ENCODE measurements at places on chromosomes 13 and 19.
A peak's percentile ranks its signal among the peaks of the same experiment; 100 is the strongest.

- DNase-seq: no peak
Observed at GRCh38 chr13:27583645-27584044, 36.7 kb downstream of the LNX2 start.

DNA sequence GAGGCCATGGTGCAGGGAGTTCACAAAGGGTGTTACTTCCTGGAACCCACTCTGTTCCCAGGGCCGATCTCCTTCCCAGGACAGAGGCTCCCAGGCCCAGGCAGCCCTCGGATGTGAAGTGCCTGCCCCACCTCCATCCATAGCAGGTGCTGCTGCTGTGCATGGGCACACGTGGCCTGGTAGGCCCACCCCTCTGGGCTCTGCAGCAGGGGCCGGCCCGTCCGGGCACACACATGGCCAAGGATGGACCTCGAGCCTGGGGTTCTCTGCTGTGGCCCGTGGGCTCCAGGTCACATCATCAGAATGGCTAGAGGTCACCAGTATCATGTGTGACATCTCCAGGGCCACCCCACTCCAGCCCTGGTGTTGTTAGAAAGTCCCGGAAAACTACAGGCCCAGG lies 71.8 kb downstream of the GADD45B start:
- no peak for DNase-seq

DNA sequence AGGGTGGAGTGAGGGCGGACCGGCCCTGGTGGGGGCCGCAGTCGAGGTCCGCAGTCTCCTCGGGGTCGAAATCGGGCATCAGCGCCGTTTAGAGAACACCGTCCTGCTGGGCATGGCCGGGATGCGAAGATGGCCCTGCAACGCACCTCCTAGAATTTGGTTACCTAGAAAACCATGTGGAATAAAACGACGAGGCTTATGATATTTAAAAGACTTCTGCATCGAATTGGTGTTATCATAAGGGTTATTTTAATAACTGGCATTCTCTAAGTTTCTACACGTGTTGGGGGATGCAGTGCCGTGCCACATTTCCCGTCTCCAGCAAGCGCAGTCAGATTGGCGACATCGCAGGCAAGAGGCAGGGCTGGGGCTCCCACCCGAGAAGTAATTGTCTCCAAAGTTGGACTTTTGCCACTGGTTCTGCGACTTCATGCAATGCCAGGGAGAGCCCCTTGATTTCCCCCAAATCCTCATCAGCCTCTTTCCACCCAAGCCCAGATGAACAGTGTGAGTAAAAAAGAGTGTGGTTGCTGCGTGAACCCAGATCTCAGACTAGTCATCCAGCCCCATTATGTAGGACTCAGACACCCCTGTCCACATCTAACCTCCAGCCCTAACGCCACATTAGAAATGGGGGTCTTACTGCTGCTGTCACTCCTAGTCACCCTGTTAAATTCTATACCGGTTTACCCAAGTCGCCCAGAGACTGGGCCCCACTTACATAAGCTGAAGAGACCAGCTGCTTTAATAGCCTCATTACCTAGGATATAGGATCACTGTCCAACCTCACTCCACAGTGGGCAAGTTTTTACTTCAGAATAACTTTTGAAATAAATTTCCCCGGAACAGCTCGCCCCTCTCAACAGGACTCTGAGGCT lies 571 bp upstream of the DHRS12 start:
- DNase-seq: no peak

DNA sequence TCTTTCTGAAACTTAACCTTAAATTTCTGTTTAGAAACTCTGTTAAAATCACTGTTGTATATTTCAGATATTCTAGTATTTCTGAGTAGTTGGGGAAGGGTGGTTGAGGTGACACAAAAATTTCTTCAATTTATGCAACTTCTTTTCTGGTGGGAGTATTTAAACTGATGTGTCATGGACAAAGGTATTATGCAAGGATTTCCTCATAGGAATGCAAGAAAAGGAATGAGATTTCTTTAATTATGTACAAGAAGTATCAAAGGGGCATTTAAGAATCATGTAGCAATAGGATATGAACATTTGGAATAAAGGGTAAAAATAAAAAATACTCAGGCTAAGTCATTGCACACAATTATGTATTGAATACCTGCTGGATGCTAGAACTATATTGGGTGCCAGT lies 575.8 kb upstream of the KLF12 start:
- DNase-seq: no peak

- DNase-seq: no peak
Observed at GRCh38 chr13:40472427-40473220, 193.8 kb downstream of the FOXO1 start.

DNA sequence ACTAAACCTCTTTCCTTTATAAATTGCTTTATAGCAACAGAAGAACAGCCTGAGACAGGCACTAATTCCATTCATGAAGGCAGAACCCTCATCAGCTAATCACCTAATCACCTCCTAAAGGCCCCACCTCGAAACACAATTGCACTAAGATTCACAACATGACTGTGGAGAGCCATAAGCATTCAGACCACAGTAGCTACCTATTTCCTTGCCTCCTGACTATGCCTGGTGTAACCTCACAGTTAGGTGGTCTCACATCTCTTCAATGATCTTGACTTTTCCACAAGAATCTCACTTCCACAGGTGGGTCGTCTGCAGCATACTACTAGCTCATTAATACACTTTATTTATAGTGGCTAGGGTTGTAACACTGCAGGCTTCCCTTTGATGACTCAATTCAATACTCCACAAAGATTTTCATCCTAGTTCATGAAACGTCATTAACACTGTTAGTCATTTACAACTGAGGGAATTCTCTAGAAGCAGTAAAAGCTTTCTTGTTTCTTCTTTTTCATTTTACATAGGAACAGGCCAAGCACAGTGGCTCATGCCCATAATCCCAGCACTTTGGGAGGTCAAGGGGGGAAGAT lies 27.1 kb downstream of the STK24 start:
- no peak for DNase-seq

DNA sequence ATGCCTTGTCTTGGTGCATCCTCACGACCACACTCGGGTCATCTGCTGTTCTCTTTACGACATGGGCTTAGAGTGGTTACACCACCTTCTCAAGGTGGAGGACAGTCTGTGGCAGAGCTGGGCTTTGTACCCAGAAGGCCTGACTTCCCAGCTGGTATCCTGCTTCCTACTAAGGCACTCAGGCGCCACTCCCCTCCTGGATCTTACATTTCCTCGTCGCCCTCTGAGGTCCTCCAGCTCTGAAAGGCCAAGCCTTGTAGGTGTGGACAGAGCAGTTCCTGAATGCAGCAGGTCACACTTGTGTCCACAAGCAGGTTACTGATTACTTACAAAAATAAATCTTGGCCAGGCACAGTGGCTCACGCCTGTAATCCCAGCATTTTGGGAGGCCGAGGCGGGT lies 11.9 kb downstream of the SYCE2 start:
- no peak for DNase-seq

GRCh38 chr13:19726611-19727010 lies 56.1 kb downstream of the PSPC1 start:
- DNase-seq: no peak

DNA sequence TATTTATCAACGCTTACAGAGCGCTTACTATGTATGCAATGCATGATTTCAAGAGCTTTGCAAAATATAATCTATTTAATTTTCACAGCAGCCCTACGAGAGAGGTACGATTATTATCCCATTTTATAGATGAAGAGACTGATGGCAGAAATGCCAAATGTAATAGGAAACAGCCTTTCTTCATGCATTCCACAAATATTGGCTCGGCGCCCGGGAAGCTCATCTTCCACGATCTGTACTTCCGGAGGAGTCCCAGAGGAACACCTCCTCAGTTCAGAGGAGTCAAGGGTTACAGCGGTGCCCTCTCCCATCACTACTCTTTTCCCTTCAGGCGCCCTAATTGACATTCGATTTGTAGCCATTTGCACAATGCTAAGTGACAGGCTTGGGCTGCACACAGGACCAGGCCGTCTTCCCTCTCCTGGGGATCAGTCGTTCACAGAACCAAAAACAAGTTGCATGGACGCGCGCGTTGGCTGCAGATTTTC lies 1.1 kb upstream of the ARHGAP35 start:
- DNase-seq: no peak

DNA sequence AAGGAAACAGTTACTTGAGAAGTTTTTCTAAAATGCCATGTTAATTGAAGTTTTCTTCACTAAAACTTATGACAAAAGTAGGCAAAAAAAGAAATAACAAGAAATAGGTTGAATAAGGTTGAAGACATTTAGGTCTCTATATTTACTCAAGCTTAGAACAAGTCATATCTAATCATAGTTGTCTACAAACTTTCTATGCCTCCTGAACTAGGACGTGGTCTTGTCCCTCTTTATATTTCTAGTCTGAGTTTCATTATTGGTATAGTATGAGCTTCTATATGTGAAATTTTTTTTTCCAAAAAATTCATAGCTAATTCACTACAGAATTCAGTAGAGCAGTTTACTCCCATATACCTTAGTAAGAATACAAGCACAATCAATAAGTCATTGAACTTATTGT lies 836.4 kb downstream of the SLITRK6 start:
- no peak for DNase-seq

DNA sequence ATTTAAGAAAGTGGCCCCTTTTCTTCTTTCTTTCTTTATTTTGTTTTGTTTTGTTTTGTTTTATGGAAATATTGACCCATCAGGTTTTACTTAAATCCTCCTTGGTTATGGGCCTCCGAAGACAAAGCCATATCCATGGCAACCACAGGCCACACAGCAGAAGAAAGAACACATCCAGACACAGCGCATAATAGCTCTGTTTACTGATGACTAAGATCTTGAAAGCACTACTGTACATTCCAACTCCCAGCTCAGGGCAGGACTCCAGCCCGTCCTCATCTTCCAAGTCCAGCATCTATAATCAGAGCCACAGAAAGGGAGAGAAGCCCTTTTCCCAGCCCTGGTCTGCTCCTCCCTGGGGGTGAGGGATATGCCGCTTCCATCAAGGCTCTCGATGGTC lies 84.3 kb downstream of the NUFIP1 start:
- no peak for DNase-seq

DNA sequence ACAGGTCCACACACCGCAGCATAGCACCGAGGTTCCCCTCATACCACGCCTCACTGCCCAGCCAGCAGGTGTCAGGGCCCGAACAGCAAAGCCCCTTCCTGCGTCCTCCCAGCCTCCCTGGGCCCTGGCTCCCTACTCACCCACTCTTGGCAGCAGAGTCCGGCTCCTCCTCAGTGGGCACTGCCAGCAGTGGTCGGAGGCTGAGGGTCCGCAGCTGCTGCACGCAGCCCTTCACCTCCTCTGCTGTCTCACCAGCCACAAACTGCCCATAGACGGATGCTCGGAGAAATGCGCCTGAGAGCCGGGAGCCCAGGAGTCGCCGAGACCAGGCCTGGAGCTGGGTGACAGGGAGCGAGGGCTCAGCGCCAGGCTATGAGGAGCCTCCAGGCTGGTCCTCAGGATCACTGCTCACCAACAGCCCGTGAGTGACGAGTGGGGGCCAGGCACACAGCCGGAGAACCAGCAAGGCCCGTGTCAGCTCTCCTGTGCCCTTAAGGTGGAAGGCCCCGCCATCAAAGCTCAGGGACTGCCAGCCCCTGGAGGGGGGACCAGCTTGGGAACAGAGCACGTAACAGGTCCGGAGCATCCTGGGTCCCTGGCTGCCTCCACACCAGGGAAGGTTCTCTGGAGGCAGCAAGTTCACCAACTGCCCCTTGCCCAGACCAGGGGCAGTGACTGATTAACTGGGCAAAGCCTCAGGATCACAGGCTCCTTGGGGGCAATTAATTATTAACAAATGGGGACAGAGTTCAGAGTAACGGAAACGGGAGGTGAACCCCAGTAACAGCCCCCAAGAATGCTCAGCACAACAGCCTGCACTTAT lies at the start of gene PRODH2:
TSS of gene PRODH2 (minus strand) at position 626 of the 823 bp plus-strand sequence. CDS start at position 586, 40 bp downstream.
- DNase-seq: no peak

DNA sequence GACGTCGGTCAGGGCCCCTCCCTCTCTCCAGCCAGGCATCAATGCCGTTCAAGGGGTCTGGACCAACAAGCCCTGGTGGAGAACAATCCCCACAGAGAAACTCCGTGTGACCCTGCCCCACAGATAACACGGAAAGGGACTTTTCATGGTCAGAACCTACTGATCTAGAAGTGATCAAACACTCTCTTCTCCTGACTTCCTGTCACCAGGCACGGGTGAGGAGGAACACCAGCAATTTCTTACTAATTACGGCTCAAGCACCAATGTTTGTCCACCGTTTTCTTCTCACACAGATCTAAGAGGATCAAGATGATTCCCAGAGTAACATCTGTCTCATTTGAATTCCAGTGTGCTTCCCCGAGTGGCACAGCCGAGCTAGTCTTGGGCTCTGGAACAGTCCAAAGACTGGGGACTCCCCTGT lies 11.8 kb downstream of the RASA3 start:
- peak; percentile 16 for DNase-seq

- no peak for DNase-seq
Observed at GRCh38 chr19:47240996-47241918, 10.3 kb upstream of the BBC3 start.

GRCh38 chr13:51549050-51549449 lies 35.2 kb upstream of the WDFY2 start:
- no peak for DNase-seq

- no peak for DNase-seq
Observed at GRCh38 chr13:49464085-49464484, 20.0 kb downstream of the SETDB2 start.

DNA sequence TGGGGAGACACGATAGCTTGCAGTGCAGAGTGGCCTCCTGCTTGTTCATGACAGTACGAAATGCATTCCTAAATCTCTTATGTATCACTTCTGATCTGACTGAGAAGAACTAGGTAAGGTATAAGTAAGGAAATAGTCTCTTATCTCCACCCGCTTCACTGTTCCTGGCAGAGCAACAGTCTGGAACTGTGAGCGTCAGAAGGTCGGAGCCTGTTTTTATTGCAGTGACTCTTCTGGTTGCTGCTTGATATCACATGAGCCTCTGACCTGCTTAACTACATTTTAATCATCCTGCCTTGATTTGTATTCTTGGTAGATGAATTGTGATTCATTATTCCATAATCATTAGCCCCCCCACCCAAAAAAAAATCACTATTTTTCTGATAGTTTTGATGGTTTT lies 69.0 kb downstream of the COL4A2 start:
- DNase-seq: no peak

- DNase-seq: no peak
Observed at GRCh38 chr13:21399741-21400140, 59.4 kb downstream of the ZDHHC20 start.

- DNase-seq: no peak
Observed at GRCh38 chr13:98264877-98265276, 87.8 kb upstream of the RNF113B start.

DNA sequence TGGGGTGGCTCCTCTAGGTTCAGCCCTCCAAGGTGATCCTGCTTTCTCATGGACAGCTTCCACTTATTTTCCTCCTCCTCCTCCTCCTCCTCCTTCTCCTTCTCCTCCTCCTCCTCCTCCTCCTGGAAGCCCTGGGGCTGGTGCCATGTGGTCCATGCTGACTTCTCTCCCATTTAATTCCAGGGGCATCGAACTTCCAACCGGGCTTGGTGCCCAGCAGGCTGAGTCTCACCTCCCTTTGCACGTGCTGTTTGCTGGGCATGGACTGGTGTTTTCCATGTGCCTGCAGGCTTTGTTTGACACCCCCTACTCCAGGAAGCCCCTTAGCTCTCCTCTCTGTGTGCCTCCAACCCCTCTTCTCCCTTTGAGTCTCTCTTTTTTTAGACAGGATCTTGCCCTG lies 3.7 kb downstream of the MAST3 start:
- DNase-seq: no peak

GRCh38 chr19:17807731-17808316 lies 12.9 kb downstream of the B3GNT3 start:
- no peak for DNase-seq
